H9 (cell line): ENCODE measurements at places on chromosomes 4 and X.

GRCh38 chr4:140069066-140069465 is 84.9 kb downstream of the MAML3 start:
- DNase-seq, result no peak

GRCh38 chr4:24164054-24164693 is 274.3 kb upstream of the PPARGC1A start:
- DNase-seq, result no peak

GRCh38 chrX:153959649-153960048 is 12.0 kb downstream of the HCFC1 start:
- no peak for DNase-seq

GRCh38 chr4:82462415-82462831 is 32.0 kb downstream of the ENOPH1 start:
- DNase-seq, result peak; percentile 82

GRCh38 chr4:67700116-67700737 is 728 bp downstream of the UBA6 start:
- DNase-seq, result no peak

GRCh38 chrX:133910539-133910938 is 74.9 kb downstream of the GPC3 start:
- DNase-seq, result no peak

DNA sequence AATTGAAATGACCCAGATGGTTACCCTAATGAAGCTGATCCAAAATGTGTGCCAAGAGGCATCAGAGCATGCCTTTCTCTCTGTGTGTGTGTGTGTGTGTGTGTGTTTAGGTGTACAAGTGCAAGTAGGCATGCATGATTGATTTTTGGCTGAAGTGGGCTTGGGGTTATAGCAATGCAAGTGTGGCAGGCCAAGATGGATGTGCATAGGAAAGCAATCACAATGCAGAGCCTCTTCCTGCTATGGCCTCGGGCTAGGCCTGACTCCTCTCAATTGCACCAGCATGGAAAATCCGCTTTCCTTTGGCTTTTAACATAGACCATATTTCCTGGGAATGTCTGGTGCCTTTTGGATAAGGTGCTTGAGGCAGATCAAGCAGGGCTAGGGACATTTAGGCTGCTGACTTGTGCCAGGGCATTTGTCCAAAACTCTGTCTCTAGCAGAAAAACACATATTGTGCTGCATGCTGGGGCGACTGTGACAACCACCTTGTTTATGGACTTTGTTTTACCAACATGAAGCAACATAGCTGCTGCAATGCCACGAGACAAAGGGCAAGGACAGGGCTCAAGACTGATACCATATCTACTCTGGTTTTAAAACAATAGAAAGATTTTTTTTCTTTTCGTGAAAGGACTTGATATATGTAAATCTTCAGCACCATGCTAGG is 395.7 kb downstream of the RAPGEF2 start:
- no peak for DNase-seq

DNA sequence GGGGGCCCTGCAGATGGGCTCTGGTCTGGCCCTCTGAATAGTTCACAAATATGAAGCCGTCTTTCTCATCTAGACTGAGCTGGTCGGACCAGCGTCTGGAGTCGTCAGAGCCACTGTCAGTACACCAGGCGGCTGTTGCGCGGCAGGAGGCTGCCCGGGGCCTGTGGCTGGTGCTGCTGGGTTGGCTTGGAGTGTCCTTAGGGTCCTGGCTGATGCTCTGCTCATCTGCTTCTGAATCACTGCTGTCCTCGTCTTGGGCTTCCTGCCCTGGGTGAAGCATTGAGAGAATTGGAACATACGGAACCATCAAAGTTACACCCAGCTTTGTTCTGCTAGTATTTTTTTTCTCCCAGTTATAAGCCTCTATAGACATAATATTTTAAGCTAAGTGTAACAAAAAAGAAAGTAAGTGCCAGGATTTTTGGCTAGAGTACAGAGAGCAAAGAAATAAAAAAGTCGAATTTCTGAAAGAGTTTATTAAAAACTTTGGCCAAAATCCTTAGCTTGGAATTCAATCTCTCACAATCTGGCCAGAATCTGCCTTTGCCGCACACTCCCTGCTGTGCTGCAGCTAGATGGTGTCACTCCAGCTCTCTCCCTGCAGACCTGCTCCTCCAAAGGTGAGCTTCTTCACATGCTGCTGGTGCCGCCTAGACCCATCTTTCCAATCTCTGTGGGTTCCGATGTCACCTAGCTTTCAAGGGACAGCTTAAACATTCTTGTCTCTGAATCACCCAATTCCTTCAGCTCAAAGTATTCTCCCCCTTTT is 96.2 kb downstream of the CDS1 start:
- no peak for DNase-seq

DNA sequence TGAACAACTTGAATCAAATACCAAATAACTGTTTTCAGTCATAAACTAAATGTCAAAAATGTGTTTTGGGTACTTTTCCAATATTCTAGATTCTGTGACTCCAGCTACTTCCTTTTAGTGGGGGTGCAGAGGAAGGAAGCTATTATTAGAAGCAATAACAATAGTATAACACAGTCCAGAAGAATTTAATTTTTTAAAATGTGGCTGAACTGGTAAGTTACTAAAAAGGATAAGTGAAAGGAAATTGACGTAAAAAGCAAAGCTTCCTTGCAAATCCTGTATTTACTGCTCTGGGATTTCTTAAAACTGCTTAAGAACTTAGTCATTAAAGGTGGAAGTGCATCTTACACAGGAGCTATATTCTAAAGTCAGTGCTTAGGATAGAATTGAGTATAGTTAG is 53.2 kb downstream of the MOSPD2 start:
- DNase-seq, result no peak

GRCh38 chrX:129041319-129041718 is 482.0 kb downstream of the SMARCA1 start:
- DNase-seq, result no peak

DNA sequence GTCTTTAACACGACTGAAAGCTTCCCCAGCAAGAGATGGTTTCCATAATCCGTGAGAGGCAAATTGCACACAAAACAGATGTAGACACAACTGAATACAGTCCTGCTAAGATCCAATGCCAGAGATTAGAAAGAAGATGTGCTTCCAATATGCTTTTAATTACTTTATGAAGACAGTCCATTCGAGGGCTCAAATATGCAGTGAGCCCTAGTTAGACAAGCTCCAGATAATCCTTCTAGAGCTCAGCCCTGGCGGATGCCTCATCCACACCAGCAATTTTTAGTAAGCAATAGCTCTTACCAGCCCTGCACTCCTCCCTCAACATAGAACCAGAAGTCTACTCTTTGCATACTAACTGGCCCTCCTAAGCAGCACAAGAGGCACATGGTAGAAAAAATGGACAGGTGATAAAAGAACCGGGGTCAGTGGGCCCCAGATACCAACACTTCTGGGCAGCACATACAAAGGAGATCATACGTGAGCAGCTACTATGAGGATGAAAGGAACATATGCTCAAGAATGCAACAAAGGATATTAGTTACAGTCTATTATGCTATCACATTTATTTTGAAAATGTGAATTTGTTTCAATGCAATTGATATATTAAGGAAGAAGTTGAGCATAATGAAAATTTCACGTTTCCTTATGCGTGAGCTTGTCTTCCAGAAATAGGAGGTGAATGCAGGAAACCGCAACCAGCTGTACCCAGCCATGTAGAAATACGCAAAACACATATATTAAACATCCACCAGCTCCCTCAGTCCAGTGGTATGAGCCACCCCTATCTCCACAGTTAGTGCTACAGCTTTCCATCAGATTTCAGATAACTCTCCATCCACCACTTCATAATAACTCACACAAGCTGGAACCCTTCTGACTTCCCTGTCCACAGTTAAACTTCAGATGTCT is 34.3 kb downstream of the GPC4 start:
- DNase-seq, result no peak

DNA sequence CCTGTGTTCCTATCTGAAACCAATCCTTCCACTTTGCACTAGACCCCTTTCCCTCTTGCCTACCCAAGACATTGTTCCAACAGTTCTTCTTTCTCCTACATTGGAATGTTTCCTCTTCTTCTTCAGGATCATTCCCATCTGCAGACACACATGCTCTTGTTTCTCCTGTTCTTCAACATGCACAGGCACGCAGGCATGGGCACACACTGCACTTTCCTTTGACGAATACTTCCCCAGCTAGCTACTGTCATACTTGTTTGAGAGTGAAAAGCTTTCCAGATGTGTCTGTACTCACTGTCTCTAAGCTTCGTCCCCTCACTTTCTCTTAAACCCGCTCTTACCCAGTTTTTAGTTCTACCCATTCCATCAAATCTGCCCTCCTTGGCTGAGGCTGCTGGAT is 31.8 kb upstream of the ERVMER34-1 start:
- no peak for DNase-seq

DNA sequence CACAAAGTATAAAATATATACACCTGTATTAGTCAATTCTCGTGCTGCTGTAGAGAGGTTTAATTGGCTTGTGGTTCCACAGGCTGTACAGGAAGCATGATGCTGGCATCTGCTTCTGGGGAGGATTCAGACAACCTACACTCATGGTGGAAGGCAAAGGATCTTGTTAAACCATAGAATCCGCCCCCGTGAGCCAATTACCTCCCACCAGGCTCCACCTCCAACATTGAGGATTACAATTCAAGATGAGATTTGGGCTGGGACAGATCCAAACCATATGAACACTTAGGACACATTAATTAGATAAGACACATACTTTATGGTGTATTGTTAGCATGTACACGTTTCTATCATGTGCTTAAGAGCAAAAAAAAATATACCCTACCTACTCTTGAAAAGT is 22.1 kb upstream of the SORBS2 start:
- DNase-seq, result no peak

DNA sequence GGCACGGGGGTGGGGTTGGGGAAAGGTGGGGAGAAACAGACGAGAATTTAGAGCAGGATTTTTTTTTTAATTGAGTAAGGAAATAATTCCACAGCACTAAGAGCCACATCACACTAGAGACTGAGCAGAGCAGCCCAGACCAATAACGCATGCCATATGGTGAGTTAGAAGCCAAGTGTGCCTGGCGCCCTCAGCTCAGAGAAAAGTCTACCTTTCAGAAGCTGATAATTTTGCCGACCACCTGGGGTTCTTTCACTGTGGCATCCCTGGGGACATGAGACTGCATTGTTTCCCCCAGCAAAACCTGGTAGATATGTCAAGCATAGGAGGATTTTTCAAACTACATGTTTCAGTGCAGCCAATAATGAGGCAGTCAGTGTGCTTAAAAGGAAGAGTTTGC is 516.8 kb downstream of the SMARCA1 start:
- no peak for DNase-seq

- DNase-seq, result peak; percentile 65
These were observed 2.0 kb upstream of the ZIC3 start for GRCh38 chrX:137563681-137564651.

DNA sequence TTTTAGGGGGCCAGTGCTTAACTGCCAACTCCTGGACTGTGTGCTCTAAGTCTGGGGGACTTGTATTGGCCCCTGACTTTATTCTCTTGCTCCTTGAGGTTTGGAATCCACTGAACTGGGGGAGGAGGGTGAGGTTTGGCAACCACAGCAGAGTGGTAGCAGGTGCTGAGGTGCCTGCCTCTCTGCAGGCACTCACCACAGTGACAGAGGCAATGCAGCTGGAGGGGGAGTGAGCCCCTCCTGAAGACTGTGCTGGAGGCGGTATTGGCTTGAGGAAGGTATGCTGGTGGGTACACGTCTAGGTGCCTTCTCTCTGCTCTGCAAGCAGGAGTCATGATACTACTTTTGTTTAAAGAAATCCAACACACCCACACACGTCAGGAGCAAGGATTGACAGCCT is 24.6 kb downstream of the CFAP299 start:
- peak; percentile 34 for DNase-seq

DNA sequence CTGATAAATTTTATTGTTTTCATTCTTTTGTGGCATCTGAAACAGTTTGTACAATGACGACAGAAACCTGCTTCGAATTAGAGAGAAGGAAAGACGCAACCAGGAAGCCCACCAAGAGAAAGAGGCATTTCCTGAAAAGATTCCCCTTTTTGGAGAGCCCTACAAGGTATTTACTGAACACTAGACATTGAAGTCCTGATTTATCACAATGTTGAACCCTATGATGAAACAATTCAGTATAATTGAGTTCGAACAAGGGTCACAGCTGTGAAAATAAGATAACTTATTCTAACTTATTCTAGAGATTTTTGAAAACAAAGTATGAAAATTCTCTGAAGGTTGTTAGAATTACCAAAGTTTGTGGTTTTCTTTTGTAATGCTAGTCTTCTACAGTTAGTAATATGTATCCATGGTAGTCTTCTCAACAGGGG is 111.3 kb downstream of the AFF1 start:
- DNase-seq, result no peak

DNA sequence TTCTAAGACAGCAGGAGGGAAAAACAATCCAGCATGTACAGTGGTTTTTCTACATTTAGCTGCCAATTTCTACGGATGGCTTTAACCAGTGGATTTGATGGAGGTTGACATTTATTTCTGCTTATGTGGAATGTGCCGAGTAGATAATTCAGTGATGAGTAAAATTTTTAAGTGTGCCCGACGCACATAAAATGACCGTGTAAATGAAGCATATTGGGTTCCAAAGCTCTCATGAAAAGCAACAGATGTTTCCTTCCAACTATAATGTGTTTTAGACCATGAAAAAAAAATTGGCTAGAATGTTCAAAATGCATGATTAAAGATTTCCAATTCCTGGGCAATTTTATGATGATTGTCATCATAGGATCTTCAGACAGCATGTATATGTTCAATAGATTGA is 14.1 kb downstream of the INPP4B start:
- DNase-seq, result no peak

GRCh38 chr4:4859325-4859798 is at the start of gene MSX1:
Gene MSX1 (plus strand): TSS chr4:4859665. CDS start chr4:4859900, 235 bp downstream.
- peak; percentile 96 for DNase-seq

GRCh38 chr4:77201343-77201742 is 44.3 kb downstream of the CCNG2 start:
- DNase-seq, result no peak

DNA sequence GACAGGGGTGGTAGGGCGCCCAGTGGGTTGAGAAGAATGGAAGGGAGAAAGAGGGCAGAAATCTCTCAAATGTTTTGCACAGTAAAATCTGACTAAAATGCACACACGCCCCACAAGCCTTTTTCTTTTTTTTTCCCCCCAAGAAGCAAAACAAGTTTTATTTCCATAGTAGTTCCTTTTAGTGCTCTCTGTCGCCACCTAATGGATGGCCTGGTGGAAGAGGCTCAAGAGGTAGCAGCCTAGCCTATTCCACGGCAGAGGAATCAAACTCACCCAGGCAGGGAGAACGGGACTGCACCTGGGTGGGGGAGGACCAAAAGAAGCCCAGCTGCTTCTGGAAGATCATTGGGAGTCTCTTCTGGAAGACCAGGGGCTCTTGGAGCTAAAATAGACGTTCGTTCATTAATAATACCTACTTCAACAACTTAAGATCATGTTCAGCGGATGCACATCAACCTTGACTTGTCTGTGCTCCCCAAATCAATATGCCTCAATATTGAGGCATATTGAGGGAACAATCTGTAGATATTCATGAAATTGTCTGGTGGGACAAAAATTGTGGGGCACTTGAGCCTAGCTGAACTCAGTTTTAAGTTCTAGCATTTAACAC is 31.6 kb upstream of the IRAK1 start:
- peak; percentile 49 for DNase-seq
